Stimulated activated CD8-positive, alpha-beta memory T cell treated with anti-CD3 and anti-CD28 coated beads, Interleukin-4, amount 100 ng/mL, for 4 hours (primary cell): ENCODE measurements at places on chromosomes 7 and 10.

DNA sequence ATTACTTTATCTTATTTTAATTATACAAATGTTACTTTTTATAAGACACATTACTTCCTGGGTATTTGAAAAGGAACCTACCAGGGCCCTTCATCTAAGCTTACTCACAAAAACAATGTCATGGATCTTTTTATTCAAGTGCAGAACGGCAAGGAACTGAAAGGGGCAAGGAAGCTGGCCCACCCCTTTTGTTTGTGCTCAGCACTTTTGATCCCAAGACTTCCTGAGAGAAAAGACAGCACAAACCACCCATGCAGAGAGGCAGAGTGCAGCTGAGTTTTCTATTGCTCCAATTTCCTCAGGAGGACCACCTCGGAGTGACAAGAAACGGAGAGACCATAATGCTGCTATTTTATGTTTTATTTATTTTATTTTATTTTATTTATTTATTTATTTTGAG lies 232.0 kb upstream of the NRP1 start:
- DNase-seq: no peak

DNA sequence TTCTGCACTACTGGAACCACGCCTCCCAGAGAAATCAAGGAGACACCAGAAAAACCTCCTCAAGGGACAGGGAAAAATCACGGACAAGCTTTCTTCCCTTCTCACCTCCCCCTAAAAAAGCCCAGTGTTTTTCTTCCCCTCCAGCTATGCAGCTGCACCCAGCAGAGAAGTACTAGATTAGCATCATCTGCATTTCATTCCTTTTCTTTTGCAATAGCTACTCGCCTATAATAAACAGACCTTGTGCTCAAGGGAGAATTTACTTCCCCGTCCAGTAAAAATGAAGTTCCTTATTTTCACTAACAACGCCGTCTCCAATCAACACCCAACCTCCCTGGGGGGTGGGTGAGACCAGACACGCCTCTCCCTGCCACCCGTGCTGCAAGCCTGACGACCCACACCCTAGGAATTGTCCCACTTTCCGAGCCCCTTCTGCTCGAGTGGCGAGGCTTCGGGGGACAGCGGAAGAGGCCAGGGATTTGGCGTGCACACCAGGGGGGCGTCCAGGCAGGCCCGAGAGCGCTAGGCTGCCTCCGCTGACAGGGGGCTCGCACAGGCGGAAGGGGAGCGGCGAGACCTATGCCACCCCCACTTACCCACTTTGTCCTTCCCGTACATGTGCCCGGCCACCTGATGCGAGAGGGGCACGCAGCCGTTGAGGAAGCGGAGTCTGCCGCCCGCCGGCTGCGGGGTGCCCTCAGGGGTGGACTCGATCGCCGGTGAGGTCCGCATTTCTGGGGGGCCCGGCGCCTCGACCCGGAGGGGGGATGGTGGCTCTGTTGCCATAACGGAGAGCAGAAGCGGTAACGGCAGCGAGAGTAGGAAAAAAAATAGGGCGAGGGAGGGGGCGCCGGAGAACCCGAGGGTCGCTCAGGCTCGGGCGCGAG lies 625 bp downstream of the IPMK start:
- DNase-seq: no peak

GRCh38 chr7:37118004-37118403 lies 330.7 kb downstream of the ELMO1 start:
- no peak for DNase-seq

DNA sequence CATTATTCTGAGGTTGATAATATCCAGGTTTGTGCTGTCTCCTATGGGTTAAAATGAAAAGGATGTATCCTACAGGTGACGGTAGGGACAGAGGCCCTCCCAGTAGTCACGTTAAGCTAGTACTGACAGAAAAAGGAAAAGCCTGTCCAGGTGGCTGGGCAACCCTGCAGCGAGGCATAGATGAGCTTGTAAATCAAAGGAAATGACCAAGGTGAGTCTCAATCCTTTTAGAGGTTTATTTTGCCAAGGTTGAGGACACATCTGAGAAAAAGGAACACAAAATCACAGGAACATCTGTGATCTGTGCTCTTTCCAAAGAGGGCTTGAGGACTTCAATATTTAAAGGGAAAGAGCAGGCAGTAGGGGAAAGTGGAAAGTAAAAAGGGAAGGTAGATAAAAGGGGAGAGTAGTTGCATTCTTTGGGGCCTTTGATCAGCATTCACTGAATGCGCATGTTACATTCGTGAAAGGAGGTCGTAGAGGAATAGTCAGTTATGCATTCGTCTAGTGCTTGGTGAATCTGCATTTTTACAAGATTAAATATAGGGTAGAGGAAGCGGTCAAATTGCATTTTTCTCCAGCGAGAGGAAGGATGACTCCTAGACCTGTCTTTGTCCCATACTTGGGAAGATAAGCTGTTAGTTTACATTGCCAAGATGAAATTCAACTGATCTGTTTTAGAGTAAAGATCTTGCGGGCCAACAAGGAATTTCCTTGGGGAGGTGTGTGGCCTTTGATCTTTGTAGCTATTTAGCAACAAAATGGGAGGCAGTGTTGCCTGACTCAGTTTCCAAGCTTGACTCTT lies 884 bp upstream of the GSTO1 start:
- DNase-seq: no peak

DNA sequence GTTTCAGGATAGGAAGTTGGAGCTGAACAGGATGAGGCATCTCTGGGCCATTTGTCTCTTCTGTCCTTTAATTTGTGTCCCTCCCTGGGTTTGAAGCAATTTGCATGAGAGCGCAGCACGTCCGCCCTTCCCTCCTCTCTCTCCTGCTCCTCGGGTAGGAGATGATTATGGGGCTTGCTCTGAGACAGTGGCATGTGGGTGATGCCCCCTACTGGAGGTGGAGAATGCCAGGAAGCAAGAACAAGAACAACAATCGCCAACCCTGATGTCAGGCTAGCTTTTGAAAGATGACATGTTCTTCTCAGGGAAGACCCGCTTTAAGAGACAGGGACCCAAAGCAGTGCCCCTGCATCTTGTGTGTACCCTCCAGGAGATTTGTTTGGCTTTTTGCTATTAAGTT lies 63.9 kb upstream of the LOXL4 start:
- DNase-seq: no peak

- no peak for DNase-seq
Observed at GRCh38 chr7:69311489-69311888, 286.8 kb upstream of the AUTS2 start.

GRCh38 chr7:133786401-133786937 lies 340.7 kb upstream of the LRGUK start:
- no peak for DNase-seq

DNA sequence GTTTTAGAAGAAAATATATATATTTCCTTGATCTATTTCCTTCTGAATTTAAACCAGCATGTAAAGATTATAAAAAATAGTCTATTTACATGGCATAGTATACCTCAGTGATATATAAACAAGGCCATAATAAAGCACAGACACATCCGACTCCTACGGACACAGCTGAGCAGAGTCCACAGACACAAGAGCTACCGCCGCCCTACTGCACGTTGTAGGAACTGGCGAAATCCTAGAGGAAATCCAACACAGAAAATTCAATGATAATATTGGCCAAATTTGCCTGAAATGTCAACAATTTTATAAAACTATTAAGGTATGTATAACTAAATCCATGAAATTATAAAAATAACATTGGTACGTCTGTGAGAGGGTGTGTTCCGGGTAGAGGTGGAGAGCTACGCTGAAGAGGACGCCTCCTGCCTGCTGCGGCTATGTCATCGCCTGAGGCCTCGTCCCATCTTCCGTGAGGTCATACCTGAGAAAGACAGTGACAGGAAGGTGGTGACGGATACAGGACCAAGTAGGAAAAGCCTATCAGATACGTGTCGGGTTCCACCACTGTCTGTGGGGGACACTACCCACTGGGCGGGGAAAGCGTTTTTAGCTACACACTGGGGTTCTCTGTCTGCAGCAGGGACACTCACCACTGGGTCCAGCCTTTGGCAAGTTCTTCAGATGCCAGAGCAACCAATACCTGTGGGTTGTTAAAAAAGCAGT lies 29.3 kb upstream of the NCAPG2 start:
- DNase-seq: no peak
